ENCODE measurements at places on chromosomes 13 and 19. TPM values are rescaled to one million over a fixed set of nuclear protein-coding genes. Genes with fewer than 3 reads are reported as not detected.

ARHGAP33 gene
- 8.5 TPM for total RNA-seq

NFIC gene
- total RNA-seq, result 81.5 TPM

PSG3 gene
- not detected for total RNA-seq

IGFL2 gene
- total RNA-seq, result 0.55 TPM

LRP3 gene
- 33.2 TPM for total RNA-seq

PCP2 gene
- total RNA-seq, result not detected

DNA sequence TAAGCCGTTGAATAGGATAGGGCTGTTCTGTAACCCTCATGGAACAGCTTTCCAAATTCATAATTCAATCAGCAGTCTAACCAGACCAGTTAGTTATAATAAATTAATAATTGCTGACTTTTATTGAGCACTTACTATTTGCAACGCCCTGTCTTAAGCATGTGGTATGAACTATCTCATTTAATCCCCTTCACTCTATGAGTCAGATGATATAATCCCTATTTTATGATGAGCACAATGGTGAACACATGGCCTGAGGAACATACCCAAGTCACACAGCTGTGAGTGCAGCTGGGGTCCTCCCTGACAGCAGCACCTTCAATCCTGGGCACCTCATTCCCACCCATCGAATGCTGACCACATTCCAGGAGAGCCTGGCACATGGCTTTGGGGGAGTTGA is 28.0 kb upstream of the SACS start:
- no peaks in the 10 kb centered on the region for H3K27me3 ChIP-seq
- no peak overlapping the region for H3K4me3 ChIP-seq
- no peak for DNase-seq
- H3K27ac ChIP-seq, result no peak overlapping the region

- peaks cover 29% of the 10 kb centered on the region for H3K4me1 ChIP-seq
- no peaks in the 10 kb centered on the region for H3K27me3 ChIP-seq
- DNase-seq, result no peak
- H3K4me3 ChIP-seq, result no peak overlapping the region
- no peak overlapping the region for H3K27ac ChIP-seq
- peaks cover 19% of the 10 kb centered on the region for H3K36me3 ChIP-seq
These were observed 10.1 kb downstream of the MIER2 start for GRCh38 chr19:334296-335071.

DNA sequence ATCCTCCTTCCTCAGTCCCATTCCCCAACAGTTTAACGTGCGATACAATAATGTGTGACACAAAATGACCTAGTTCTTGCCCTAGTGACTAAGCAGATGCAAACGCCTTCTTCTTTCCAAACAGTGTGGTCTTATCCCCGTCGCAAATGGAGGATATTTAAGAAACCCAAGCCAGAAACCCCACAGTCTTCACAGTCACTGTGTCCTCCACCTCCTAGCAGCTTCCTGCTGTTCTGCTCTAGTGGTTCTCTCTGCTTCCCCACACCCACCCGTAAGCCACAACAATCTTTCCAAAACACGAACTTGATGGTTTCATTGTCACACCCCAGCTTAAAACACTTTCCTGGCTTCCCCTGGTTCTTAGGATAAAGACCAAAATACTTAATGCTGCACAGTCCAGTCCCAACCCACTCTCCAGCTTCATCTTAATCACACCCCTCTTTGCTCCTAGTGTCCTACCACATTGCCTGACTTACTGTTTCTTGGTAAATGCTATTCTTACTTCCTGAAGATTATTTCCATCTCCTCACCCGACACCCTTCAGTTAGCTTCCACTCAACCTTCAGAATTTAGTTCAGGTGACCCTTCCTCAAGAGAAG is 32.3 kb downstream of the ITM2B start:
- peaks cover 14% of the 10 kb centered on the region for H3K4me1 ChIP-seq
- no peaks in the 10 kb centered on the region for H3K27me3 ChIP-seq
- H3K27ac ChIP-seq, result no peak overlapping the region
- H3K36me3 ChIP-seq, result peaks cover 34% of the 10 kb centered on the region
- H3K4me3 ChIP-seq, result no peak overlapping the region
- DNase-seq, result no peak

DNA sequence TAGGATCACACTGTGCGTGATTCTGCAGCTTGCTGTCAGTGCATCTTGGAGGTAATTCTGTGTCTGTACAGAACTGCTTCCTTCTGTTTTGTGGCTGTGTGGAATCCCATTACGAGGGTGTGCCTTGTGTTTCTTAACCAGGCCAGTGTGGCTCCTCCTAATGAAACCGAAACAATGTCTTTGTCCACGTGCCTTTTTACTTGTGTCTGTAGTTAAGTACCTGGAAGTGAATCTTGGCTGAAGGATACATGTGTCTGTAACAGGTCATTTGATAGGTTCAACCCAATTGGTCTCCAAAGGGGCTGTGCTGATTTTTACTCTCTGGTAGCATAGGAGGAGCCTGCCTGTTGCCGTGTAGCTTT is 13.1 kb downstream of the NOP53 start:
- no peaks in the 10 kb centered on the region for H3K4me1 ChIP-seq
- H3K27ac ChIP-seq, result no peak overlapping the region
- no peaks in the 10 kb centered on the region for H3K27me3 ChIP-seq
- no peak for DNase-seq
- peaks cover 33% of the 10 kb centered on the region for H3K36me3 ChIP-seq
- no peak overlapping the region for H3K4me3 ChIP-seq

GRCh38 chr19:51359294-51359693 is 6.9 kb downstream of the ETFB start:
- DNase-seq, result no peak
- no peak overlapping the region for H3K4me3 ChIP-seq
- H3K27ac ChIP-seq, result peak overlapping the region; percentile 91
- no peaks in the 10 kb centered on the region for H3K27me3 ChIP-seq
- peaks cover 34% of the 10 kb centered on the region for H3K4me1 ChIP-seq

GRCh38 chr13:73079359-73079758 is 20.6 kb downstream of the KLF5 start:
- no peak overlapping the region for H3K4me3 ChIP-seq
- DNase-seq, result no peak
- H3K36me3 ChIP-seq, result peaks cover 10% of the 10 kb centered on the region
- H3K27ac ChIP-seq, result no peak overlapping the region
- no peaks in the 10 kb centered on the region for H3K27me3 ChIP-seq
- peaks cover 10% of the 10 kb centered on the region for H3K4me1 ChIP-seq

GRCh38 chr13:73231471-73231870 is 172.7 kb downstream of the KLF5 start:
- no peaks in the 10 kb centered on the region for H3K36me3 ChIP-seq
- H3K27ac ChIP-seq, result no peak overlapping the region
- peaks cover 4% of the 10 kb centered on the region for H3K4me1 ChIP-seq
- H3K27me3 ChIP-seq, result peaks cover 6% of the 10 kb centered on the region

DNA sequence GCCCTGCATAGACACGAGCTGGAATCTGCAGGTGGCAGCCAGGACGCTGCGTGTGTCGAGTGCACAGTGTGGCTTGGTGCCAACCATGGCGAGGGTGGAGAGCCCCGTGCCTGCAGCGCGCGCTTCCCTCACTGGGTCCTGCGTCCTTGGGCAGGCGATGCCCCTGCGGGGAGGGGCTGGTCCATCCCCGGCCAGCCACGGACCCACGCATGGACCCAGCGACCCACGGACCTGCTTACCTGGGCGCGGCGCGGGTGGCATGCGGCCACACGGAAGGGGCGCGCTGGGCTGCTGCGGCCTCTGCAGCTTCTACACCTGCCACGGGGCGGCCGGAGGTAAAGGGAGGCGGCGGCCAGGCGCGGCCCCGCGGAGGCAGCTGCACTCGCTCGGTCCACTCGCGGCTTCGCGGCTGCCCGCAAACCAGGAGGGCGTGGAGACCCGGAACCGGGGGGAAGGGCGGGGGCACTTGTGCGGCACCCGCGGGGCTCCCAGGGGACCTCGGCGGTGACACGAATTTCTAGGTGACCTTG is 569 bp upstream of the MCF2L start:
- peaks cover 2% of the 10 kb centered on the region for H3K36me3 ChIP-seq
- peak; percentile 87 for DNase-seq
- peak overlapping the region; percentile 47 for H3K4me3 ChIP-seq
- H3K4me1 ChIP-seq, result peaks cover 6% of the 10 kb centered on the region

- no peak overlapping the region for H3K27ac ChIP-seq
- no peak overlapping the region for H3K4me3 ChIP-seq
- H3K4me1 ChIP-seq, result no peaks in the 10 kb centered on the region
- H3K36me3 ChIP-seq, result peaks cover 5% of the 10 kb centered on the region
- DNase-seq, result no peak
- H3K27me3 ChIP-seq, result no peaks in the 10 kb centered on the region
These were observed 6.2 kb downstream of the KCNJ14 start for GRCh38 chr19:48461651-48461981.

DNA sequence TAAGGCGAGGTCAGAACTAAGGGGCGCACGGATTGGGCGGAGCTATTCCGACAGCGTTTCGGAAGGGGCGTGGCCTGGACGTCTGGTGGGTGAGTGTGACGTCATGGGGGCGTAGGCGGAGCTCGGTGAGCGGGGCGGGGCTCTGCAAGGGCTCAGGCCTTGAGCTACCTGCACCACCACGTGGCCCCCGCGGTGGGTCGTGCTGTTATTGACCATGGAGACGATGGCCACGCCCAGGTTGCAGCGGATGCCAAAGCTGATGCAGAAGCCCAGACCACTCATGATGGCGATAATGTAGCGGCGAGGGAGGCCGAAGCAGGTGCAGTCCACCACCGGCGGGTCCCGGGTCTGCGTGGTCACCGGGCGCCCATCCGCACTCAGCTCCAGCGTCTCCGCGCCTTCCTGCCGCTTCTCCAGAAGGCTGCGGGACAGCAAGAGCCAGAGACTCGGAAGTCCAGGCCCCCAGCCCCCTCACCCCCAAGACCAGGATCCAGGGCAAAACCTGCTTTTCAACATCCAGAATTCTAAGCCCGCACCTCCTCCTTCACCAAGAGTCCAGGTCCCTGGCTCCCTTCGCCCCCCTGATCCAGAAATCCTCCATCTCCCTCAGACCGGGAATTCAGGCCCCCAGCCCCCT is 4.8 kb downstream of the SLC17A7 start:
- peaks cover 8% of the 10 kb centered on the region for H3K4me1 ChIP-seq
- no peak for DNase-seq
- no peaks in the 10 kb centered on the region for H3K36me3 ChIP-seq
- no peak overlapping the region for H3K27ac ChIP-seq
- no peak overlapping the region for H3K4me3 ChIP-seq

DNA sequence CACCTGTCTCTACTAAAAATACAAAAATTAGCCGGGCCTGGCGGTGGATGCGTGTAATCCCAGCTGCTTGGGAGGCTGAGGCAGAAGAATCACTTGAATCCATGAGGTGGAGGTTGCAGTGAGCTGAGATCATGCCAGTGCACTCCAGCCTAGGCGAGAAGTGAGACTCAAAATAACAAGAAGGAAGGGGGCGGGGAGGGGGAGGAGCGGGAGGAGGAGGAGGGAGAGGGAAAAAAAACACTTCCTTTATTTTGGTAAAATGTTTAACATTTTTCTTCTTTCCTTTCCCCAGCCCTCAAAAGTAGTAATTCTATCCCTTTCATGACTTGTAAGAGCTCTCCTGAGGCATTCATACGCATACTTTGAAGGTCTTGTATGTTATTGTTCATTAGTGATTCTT is 44.3 kb downstream of the SPRY2 start:
- H3K36me3 ChIP-seq, result no peaks in the 10 kb centered on the region
- H3K27me3 ChIP-seq, result no peaks in the 10 kb centered on the region
- H3K27ac ChIP-seq, result no peak overlapping the region

DNA sequence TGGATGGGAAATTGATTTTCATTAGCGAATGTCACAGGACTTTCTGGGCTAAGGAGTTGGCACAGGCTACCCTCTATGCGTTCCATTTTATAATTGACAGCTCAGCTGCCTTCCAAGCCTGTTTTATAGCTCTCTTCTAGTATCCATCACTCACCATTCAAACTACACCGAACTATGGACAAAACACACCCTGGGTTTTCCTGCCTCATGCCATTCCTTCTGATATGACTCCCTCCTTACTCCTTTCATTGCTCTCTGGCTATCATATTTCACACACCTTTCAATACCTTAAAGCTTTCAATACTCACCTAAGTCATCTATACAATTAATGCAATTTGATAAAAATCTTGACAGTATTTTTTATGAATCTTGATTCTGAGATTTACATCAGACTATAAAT is 181.3 kb downstream of the RAP2A start:
- H3K4me1 ChIP-seq, result no peaks in the 10 kb centered on the region
- H3K27me3 ChIP-seq, result peaks cover 32% of the 10 kb centered on the region

Data from chondrocyte (in vitro differentiated cells).